ENCODE measurements at places on chromosomes 6 and 20. TPM values are rescaled to one million over a fixed set of nuclear protein-coding genes. Genes with fewer than 3 reads are reported as not detected.

Gene NNAT
- 623 TPM for polyA plus RNA-seq

- DNase-seq, result no peak
Measured at GRCh38 chr6:32081168-32081990, 27.8 kb downstream of the TNXB start.

Gene TMEM74B
- polyA plus RNA-seq, result 2.6 TPM

GRCh38 chr20:9054176-9054575, 14.7 kb upstream of the PLCB4 start:
- no peak for DNase-seq

DNA sequence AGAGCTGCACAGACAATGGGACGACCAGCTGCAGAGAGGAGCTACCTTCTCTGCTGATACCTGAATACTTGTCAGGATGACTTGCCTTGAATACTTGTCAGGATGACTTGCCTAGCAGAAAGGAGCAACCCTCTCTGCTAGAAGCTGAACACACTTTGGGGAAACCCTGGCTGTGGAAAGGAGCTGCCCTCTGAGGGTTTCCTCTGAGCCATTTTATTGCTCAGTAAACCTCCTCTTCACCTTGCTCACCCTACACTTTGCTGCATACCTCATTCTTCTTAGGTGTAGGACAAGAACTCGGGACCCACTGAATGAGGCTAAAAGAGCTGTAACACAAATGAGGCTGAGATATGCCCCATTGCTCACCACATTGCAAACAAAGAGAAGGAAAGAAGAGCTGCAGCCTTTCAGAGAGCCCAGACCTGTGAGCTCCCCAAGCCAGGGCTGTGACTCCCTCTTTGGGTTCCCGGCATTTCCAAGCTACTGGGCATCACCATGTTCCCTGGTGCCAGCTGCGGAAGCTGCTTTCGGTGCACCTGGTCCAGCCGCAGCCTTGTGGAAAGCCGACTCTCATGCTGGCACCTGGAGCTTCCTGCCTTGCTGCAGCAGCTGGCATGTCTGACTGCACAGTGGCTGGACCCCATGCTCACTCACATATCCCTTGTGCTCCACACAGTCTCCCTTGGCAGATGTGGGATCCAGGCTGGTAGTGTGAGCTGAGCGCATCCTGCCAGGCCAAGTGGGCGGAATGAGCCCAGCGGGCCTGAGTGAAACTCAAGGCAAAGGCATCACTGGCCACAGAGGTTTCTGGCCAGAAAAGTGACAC, 106.7 kb upstream of the AHI1 start:
- no peak for DNase-seq

DNA sequence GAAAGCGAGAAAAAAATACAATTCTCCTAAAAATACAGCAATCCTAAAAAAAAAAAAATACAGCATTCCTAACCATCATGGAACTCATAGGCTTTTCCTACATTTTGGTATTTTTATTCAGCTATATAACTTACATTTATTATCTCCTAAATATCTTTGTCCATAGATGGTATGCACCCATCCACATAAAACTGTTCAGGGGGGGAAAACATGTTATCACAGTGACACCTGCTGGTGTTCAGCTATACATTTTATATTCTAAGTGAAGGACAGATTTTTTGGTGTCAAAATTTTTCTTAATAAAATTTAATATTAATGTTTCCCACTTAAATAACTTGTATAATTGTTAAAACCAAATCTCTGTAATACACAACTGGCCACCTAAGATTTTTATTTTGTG, 58.0 kb downstream of the BLOC1S5 start:
- no peak for DNase-seq
